ENCODE measurements at places on chromosomes 4 and X.

DNA sequence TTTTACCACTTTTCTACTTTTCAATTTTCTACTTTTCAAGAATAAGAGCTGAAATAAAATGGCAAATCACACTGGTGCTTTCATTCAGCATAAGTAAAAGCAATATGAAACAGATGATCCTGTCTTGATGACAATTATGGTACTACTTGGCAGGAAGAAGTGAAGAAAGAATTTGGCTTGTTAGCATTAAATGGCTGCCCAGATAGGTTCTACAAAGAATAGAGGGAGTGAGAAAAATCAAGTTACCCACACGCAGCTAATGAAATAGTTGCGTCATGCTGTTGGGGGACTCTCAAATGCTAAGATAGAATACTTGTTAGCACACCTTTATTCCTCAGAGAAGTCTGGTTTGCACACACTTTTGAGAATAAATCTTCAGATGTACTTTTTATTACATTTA lies 12.5 kb upstream of the LCORL start:
- DNase-seq, result no peak

GRCh38 chr4:147605499-147605898 lies 11.7 kb upstream of the TMEM184C start:
- no peak for DNase-seq

- no peak for DNase-seq
Measured at GRCh38 chr4:142923619-142924018, 77.5 kb upstream of the INPP4B start.

GRCh38 chrX:66914080-66914479 lies 275.2 kb upstream of the EDA2R start:
- no peak for DNase-seq

GRCh38 chr4:101211146-101211553 lies 136.2 kb downstream of the PPP3CA start:
- DNase-seq, result no peak

- no peak for DNase-seq
Measured at GRCh38 chr4:751676-752075, 46.0 kb downstream of the PCGF3 start.

GRCh38 chr4:83329521-83330110 lies 5.0 kb downstream of the HPSE start:
- no peak for DNase-seq

GRCh38 chrX:22698151-22698550 lies 301.6 kb upstream of the DDX53 start:
- no peak for DNase-seq

- DNase-seq, result no peak
Measured at GRCh38 chrX:72041871-72042851, 89.6 kb downstream of the RTL5 start.

GRCh38 chrX:40952855-40953254 lies 132.4 kb upstream of the USP9X start:
- no peak for DNase-seq

- peak; percentile 18 for DNase-seq
Measured at GRCh38 chr4:83548151-83548905, 12.4 kb downstream of the GPAT3 start.

GRCh38 chr4:8766610-8767009 lies 105.0 kb downstream of the HMX1 start:
- DNase-seq, result no peak

GRCh38 chrX:115324194-115324593 lies 34.7 kb downstream of the LUZP4 start:
- no peak for DNase-seq

DNA sequence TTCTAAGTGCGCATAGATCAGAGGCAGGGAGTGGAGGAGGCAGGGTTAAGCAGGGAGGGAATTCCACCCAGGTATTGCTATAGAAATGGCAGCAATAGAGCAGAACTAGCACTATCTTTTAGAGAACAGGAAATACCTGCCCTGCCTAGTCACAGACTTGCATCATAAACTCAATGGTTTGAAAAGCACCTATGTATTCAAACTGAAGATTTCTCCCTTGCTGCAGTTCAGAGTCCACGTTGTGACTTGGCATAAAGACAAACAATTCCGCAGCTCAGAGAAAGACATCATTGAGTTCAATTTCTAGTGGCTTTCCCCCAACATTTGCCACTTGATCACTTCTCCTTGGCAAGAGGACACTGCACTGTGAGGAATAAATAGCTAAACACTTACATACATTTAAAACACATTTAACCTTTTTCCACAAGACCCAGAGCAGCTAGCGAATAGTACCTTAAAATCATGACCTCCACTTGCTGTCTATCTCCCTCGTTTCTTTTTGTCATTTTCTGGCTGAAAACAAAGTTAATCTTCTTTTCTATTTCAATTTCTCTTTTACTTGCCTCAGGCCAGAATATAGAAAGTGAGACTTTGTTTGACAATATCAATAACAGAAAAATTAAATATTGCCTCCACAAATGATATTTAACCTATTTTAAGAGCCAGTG lies 42.4 kb downstream of the SLC7A11 start:
- DNase-seq, result no peak

- DNase-seq, result no peak
Measured at GRCh38 chrX:153450114-153450948, 4.5 kb upstream of the TREX2 start.

DNA sequence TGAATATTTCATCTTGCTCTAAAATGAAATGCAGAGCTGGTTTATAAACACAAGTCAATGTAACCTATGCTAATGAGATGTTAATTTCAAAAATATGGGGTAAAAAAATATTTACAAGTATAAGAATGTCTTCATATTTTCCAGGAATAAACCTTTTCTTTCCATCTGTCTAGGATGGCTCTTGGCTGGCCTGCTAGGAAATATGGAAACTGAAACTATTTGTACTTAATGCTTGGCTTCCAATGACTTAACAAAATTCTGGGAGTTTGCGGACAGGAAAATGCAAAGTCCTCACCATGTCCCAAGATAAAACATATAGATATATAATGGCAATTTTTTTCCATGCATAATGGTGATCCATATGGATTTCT lies 168.1 kb downstream of the SCFD2 start:
- no peak for DNase-seq

DNA sequence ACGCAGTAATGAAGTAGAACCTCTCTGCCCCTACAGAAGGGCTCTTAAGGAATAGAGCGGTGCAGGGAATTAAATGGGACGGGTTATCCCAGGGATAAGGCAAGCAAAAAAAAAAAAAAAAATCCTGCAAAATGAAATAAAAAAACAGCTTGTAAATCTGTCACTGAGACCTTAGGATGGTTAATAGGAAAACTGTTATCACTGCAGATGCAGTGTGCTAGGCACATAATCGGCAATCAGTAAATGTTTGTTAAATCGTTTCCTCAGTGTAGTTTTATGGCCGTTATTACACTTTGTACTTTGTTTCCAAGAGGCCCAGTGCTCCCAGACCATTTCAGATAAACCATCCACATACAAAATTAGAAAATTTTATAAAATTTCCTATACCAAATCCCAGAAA lies 1.0 kb downstream of the HNRNPH2 start:
- DNase-seq, result no peak

- no peak for DNase-seq
Measured at GRCh38 chr4:2255501-2256155, 6.3 kb downstream of the MXD4 start.

- DNase-seq, result no peak
Measured at GRCh38 chr4:102639598-102639997, 121.2 kb downstream of the MANBA start.

GRCh38 chrX:43756076-43756475 lies 100.0 kb downstream of the MAOA start:
- no peak for DNase-seq

DNA sequence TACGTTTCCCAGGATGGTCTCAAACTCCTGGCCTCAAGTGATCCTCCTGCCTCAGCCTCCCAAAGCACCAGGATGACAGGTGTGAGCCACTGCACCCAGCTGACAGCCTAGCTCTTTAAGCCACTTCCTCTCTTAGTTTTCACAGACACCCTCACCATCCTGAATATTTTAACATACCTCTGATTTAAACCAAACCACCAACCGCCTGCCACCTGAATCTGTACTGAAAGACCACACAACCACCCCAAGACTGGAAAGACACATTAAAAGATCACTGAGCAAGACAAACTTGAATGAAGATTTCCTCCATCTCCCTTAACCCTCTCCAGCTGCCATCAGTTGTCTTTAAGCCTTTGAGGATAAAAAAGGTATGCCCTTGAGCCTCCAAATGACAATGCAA lies 110.6 kb downstream of the SH3KBP1 start:
- DNase-seq, result no peak

GRCh38 chrX:136206916-136207315 lies 44.3 kb downstream of the MAP7D3 start:
- DNase-seq, result no peak

GRCh38 chr4:51932261-51932660 lies 87.9 kb downstream of the LRRC66 start:
- DNase-seq, result no peak
